ENCODE measurements at places on chromosomes 3 and 15.

- peak; percentile 65 for DNase-seq
Measured at GRCh38 chr15:100777821-100778220, 101.8 kb upstream of the ALDH1A3 start.

DNA sequence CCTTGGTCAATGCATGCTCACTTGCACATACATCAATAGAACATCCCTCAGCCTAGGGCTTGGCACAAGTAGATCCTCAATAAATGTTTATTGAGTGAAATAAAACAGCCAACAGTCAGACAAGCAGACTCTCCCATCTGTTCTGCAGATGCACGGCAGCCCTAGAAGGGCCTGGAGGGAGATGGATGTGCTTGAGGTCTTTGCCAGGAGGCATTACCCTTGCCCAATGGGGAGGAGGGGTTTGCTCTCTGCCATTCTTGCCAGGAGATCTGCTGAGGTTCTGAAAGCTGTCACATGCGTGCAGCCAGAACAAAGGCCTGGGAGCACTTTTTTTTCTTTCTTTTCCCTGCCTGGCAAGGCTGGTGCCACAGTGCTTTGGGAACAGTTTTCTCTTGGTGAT is 349.3 kb upstream of the THRB start:
- no peak for DNase-seq

GRCh38 chr15:78322243-78322642 is 17.9 kb upstream of the CRABP1 start:
- peak; percentile 80 for DNase-seq

- peak; percentile 8 for DNase-seq
Measured at GRCh38 chr15:34241376-34242330, 16.8 kb downstream of the EMC4 start.

DNA sequence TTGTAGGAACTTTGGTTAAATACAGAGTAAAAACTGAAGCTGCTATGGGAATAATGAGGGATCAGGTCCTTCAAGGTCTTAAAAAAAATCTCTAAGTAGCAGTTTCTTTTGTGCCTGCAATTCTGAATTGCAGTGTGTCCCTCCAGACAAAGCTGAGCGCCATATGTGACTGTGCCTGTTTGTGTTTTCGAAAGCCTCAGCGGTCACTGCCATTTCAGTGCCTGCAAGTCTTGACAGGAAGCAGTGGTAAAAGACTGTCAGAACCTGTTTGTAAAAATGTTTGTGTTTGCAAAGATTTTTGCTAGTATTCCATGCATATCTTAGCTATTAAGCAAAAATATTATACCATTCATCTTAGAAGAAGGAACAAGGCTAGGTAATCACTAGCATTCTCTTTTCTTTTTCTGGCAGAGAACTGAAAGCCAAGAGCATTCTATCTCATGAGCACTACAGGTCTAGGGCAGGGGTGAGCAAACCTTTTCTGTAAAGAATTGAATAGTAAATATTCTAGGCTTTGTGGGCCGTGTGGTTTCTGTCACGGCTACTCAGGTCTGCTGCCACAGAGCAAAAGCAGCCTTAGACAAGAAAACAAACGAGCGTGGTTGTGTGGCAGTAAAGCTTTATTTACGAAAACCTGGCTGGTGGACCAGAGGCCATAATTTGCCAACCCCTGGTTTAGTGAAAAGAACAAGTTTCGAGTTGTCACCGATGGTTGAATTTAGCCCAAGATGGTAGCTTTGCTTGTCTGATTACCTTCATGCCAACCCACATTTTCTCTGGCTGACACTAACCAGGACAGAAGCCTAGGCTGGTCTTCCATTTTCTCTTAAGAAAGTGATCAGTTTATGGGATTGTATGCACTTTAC is 134.4 kb downstream of the CACNA1D start:
- no peak for DNase-seq

DNA sequence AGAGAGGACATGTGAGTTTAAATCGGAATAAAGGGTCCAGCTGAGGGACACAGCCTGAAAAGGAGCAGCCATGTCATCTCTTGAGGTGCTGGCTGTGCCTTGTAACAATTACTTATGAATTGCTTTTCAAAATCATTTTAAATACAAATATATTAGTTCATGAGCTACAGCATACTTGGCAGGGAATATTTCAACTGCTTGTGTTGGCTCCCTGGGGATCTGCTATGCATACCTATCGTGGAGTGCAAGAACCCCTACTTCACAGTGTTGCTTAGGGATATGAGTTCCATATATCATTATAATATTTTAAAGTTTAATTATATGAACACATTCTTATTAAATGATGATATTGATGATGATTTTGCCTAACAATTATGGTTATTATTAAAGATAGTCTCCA is 19.1 kb upstream of the P2RY14 start:
- DNase-seq = peak; percentile 33

DNA sequence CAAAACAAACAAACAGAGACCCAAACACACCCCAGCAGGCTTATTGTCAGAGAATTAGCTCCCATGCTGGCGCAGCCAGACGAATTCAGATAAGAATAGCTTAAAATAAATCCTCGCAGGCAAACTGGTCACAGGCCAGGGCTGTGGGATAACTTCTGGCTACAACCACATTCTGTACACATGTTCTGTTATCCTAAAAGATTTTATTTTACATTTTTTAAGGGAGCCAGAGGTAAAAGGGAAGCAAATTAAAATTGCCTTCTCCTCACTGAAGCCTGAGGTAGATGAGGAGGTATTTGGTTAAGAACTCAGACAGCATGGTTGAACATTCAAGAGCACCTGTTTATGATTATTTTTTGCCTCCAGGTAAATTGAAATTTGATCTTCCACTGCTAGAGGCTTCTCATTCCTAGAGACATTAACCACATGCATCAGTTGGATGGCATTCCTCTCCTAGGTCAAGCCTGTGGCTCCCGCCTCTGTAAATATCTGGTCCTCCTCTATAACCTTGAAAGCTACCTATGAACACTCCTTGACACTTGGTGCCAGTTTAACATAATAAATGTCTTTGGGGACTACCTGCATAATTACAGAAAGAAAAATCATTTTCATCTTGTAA is 190.3 kb downstream of the SATB1 start:
- no peak for DNase-seq

DNA sequence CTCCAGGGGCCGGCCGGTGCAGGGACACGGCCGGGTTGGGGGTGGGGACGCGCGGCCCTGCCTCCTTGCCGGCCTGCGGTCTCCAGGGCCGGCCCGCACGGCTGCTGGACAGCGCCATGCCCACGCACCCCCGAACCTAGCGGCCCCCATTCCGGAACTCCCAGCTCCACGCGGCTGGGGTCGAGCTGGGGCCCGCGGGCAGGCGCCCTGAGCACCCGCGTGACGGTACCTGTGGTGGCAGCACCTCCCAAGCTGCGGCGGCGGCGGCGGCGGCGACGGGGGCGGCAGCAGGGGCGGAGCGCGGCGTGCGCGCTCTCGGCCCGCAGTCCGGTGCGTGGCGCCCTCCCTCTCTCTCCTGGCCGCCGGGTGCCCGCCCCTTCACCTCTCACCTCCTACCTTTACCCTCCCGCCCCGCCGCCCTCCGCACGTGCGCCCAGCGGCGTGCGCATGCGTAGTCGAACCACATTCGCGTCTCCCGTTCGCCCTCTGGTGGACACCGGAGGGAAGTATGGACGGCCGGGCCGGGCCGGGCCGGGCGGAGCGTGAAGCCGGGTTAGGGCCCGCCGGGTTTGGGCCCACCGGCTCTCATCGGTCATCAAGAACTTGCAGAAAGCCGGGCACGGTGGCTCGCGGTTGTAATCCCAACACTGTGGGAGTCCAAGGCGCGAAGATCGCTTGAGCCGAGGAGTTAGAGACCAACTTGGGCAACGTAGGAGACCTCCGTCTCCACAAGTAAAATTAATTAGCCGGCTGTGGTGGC is at the start of gene SCAP:
TSS of gene SCAP (minus strand) at position 372 of the 760 bp plus-strand sequence. CDS start 32,948 bp downstream, outside the sequence.
- peak; percentile 73 for DNase-seq

- no peak for DNase-seq
Measured at GRCh38 chr3:18546632-18547031, 121.5 kb upstream of the SATB1 start.

DNA sequence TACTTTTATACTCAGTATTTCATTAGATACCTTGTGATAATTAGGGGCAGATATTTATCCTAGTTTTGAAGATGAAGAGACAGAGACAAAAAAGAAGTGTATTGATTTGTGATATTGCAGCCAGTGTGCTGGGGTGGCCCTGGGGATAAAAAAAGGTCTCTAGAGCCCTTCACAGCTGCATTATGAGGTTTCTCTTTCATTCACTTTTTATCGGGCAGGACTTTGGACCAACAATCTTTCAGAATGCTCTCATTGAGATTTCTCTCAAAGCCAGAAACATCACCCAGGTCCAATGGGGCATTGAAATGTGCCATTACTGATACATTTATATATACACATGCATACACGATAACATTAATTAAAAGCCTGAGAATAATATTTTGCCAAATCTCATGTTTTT is 20.5 kb upstream of the SELENOT start:
- no peak for DNase-seq

DNA sequence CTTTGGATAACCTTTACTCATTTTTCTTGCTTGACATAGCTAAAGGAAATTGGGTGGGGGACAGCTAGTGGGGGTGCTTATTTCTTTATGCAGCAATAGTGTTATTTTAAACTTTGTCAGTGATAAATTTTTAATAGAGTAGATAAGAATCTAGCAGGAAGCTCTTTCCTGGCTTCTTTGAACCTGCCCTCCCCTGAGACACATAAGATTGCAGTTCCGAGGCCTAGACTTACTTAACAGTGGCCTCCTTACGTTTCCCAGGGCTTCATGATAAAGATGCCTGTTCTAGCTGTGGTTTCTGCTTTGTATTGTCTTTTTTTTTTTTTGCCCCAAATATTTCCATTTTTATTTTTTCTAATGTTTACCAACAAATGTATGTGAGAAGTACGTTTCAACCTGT is 170.1 kb downstream of the VPS8 start:
- no peak for DNase-seq

- peak; percentile 46 for DNase-seq
Measured at GRCh38 chr3:114775395-114775794, 371.7 kb downstream of the ZBTB20 start.

GRCh38 chr15:47027322-47027946 is 689.9 kb upstream of the SEMA6D start:
- DNase-seq = no peak

GRCh38 chr15:69394556-69395282 is 19.4 kb upstream of the KIF23 start:
- DNase-seq = peak; percentile 71

GRCh38 chr3:159832024-159832423 is 156.6 kb upstream of the IL12A start:
- no peak for DNase-seq

DNA sequence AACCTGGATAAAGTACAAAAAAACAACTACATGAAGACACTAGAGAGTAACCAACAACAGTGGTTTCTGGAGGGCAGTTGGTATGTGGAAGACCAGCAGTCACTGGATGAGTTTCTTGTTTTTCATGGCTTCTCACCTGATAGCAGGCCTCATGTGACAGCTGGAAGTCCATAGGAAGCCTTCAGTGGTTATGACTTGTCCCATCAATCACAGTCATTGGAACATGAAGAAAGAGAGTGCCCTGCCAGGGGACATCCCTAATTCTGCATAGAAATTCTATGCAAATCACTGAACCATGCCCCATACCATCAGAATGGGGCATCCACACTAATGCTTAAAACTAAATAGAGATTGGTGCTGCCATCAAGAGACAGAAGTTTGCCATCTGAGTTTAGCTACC is 81.6 kb downstream of the AKAP13 start:
- no peak for DNase-seq

DNA sequence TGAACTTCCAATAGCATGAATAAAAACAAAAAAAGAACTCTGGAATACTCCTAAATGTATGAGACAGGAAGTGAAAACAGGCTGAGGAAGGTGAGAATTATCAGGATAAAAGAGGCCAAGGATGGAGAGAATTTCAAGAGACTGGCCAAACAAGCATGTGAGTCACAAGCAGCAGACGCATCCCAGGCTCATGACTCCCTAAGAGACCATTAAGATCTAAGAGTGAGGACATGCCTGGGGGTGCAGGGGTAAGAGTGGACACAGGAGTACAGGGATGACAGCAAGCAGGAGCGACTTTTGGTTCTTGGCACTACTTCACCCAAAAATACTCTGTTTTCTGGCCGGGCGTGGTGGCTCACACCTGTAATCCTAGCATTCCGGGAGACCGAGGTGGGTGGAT is 7.1 kb downstream of the SCAMP2 start:
- DNase-seq = peak; percentile 51

- no peak for DNase-seq
Measured at GRCh38 chr3:46863261-46863782, at the start of gene MYL3. TSS of gene MYL3 (minus strand) at chr3:46863444. CDS start at chr3:46863390, 54 bp downstream.

- no peak for DNase-seq
Measured at GRCh38 chr3:172678068-172678467, 32.8 kb downstream of the NCEH1 start.

- peak; percentile 63 for DNase-seq
Measured at GRCh38 chr3:69309814-69310213, 76.1 kb downstream of the FRMD4B start.

DNA sequence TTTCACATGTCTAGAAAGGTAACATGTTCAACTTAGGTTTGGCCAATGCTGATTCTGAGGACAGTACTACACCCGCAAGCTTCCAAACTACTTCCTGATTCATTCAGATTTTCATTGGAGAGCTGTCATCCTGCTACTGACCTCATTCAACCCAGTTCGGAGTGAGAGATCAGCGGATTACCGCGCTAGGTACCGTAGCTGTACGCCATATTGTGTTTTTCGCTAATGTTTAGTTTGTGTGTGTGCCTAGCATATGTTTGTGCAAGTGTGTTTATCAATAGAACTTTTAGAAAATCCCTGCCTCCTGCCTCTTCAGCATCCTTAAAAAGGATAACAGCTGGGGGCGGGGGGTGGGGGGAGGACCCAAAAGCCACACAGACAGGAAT is 1.1 kb downstream of the ZBTB20 start:
- peak; percentile 72 for DNase-seq

DNA sequence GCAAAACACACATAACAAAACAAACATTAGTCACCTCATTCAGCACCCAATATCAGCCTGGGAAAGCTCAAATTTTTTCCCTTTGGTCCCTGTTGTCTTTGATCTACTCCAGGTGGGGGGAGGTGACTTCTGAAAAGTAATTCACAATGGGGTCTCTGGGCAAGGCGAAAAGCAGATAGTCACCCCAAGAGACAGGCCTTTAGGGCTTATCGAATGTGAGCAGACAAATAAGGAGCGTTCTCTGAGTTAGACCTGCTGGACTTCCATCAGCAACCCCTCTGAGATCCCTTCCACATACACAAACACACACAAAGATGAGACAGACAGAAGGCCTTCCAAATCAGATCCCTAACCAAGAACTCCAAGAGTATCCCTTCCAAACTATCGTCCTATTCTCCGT is 171.0 kb upstream of the SMAD3 start:
- DNase-seq = no peak

GRCh38 chr3:145259166-145259880 is 901.7 kb downstream of the PLOD2 start:
- no peak for DNase-seq

- DNase-seq = peak; percentile 42
Measured at GRCh38 chr3:181637456-181637855, 74.3 kb upstream of the SOX2 start.

- no peak for DNase-seq
Measured at GRCh38 chr3:23459889-23460546, 256.9 kb downstream of the UBE2E2 start.

- no peak for DNase-seq
Measured at GRCh38 chr3:79769229-79769628, 1.4 kb upstream of the ROBO1 start.
